SJSA1 (cell line): ENCODE measurements at places on chromosomes 16 and 17.

DNA sequence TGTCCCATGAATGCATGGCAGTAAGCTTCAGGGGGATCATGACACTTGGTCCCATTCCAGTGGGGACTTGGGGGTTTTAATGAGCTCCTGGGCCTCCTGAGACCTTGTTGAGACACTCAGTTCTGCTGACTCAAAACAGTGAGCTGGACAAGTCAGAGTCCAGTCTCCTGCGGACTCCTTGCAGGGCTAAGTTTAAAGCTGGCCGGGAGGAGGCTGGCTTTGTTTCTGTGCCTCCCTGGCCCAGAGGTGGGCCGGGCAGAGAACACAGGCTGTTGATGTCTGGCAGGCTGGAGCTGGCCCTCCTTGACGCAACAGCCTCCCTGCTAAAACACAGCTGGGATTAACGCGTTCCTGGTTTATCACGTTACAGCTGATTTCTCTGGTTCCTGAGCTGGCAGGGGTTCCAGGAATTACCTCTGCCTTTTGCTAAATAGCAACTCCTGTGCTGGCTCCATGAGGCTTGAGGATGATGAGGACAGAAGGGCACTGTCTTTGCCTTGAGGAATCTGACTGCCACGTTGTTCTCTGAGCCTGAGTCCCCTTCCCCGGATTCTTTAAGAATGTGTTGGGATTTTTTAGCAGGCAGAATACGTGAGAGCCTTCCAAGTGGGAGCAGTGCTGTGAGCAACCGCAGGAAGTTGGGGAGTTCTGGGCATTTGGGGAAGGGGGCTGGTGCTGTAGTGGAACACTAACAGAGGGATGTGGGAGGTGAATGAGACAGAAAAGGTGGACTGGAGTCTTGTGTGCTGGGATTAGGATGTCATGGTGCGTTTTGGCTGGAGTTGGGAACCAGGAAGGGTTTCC is 2.0 kb downstream of the GPT2 start:
- no peak for DNase-seq

GRCh38 chr17:17090642-17091103 is 48.4 kb downstream of the MPRIP start:
- DNase-seq: no peak

GRCh38 chr16:85664580-85665372 is 24.0 kb downstream of the GINS2 start:
- DNase-seq: no peak

- no peak for DNase-seq
Observed at GRCh38 chr17:31566247-31566991, 174.9 kb downstream of the RAB11FIP4 start.

- DNase-seq: no peak
Observed at GRCh38 chr17:4751932-4752331, 12.2 kb upstream of the CXCL16 start.
